ENCODE measurements at places on chromosomes 13 and 19.

DNA sequence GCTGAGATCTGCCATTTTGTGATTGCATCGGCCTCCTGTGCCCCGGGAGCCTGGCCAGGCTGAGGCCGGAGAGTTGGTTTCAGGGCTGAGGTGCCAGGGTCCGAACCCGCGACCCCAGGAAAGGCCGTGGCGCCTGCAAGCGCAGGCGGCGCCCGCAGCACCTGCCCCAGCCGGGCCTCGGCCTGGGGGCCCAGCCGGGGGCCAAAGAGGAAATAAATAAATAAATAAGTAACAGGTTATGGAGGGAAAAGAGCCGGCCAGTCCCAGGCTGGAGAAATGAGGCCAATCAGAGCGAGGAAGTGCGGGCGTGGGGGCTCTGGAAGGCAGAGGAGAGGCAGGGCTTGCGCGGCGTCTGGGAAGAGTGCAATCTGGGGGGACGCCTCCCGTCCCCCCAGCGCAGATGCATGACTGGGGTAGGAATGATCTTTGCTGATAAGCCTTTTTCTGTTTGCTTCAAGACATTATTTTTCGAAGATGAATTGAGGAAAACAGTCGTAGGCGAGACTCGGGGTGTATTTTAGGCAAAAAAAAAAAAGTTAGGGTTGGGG is 145.6 kb upstream of the ZNF536 start:
- no peak for DNase-seq

DNA sequence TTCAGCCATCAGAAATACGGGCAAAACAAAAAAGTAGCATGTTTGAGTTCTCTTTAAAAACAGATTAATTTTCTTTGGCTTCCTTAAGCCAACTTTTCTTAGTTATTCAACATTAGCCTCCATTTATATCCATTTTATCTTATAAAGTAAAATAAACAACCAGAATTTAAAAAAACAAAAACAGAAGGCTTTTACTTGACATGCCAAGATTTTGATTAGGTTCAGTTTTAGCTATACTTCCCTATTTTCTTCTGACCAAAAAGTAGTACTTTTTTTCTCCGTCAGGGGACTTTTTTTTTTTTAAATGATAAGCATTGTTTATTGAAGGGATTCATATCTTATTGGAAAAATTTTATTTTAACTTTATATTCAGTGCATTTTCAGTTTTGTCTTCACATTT is 18.1 kb downstream of the RNASEH2B start:
- DNase-seq, result no peak

DNA sequence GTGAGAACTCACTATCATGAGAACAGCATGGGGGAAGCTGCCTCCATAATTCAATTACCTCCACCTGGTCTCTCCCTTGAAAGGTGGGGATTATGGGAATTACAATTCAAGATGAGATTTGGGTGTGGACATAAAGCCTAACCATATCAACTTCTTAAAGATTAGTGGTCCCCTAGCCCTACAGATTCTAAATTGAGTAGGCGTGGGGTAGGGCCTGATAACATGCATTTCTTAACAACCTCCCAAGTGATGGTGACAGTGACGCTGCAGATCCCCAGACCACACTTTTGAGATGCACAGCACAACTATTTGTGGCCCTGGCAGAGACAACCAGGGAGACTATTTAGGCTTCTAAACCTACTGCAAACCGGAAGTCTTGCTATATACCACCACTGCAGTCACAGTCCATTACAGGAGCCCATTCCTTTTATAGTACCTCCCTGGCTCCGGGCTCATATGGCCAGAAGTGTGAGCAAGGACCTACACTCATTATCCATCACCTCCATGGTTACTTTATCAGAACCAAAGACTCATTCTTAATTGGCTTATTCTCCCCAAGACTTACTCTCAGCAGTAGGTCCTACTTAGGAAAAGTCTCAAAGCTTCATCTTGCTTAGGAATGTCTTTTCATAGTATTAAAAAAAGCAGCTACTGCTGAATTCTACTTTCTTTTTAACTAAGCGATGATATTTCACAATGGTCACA is 2.1 kb upstream of the DPY19L3 start:
- no peak for DNase-seq

- no peak for DNase-seq
Measured at GRCh38 chr19:32172566-32173160, 172.7 kb upstream of the ZNF507 start.

- DNase-seq, result no peak
Measured at GRCh38 chr19:4058693-4059452, 7.8 kb downstream of the ZBTB7A start.
